ENCODE measurements at places on chromosomes 16 and 17.

GRCh38 chr17:17035920-17036523 lies 6.2 kb upstream of the MPRIP start:
- peak; percentile 74 for DNase-seq

DNA sequence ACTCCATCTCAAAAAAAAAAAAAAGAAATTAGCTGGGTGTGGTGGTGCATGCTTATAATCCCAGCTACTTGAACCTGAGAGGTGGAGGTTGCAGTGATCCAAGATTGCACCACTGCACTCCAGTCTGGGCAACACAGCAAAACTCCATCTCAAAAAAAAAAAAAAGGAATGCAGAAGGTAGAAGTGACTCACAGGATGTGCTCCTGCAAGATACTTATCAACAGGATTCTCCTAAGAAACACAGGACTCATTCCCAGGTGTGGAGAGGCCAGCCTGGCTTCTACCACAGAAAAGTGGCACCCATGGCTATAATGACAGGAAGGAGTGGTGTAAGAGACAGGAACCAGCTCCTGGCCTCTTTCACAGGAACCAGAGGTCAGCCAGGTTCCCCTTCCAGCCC lies 13.8 kb downstream of the ELMO3 start:
- DNase-seq = no peak

DNA sequence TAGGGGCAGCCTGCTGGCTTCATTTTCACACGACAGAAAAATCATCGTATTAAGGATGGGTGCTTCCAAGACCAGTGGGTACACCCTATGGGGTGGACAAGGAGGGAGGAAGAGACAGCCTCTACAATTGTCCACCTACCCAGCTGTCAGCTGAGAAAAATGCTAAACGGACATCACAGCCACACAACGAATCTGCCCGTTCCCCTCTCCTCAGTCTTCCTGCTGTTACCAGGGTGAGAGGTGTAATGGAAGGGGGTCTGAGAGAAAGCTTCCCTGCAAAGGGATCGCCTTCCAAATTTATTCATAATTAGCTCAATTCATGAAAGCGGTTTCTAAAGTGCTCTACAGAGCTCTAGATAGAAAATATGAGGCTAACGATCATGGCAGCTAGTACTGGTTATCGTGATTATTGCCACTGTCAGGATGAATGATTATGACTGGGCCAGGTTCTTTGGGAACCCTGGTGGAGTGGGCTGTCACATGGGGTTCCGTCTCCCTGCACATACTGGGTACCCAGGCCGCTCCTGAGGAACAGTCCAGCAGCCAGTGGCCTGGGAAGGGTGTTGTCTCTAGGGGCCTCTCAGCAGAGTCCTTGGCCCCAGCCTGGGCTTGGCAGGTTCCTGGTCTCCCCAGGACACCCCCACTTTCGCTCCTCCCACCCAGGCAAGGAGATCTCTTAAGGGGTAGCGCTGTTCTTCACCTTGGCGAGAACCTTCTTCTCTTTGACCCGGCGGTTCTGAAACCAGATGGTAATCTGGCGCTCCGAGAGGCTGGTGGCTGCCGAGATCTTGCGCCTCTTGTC lies 2.2 kb downstream of the HOXB13 start:
- DNase-seq = no peak

DNA sequence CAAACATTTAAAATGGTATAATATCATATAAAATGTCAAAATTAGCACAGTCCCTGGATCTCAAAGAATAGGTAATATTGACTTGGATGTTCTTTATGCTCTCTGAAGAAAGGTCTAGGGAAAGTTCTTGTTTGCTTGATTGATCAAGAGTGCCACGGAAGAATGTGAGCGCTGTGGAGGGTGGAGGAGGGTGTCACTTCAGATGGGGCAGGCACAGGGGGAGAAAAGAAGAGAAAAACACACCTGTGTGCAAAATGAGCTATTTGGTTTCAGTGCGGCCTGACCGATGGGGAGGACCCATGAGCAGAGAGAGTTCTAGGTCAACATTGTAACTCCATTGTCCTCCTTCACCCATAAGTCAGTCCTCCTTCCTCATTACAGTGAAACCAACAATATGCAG lies 8.8 kb upstream of the VPS4A start:
- no peak for DNase-seq

GRCh38 chr16:2019921-2020831 lies 591 bp downstream of the NPW start:
- peak; percentile 72 for DNase-seq

DNA sequence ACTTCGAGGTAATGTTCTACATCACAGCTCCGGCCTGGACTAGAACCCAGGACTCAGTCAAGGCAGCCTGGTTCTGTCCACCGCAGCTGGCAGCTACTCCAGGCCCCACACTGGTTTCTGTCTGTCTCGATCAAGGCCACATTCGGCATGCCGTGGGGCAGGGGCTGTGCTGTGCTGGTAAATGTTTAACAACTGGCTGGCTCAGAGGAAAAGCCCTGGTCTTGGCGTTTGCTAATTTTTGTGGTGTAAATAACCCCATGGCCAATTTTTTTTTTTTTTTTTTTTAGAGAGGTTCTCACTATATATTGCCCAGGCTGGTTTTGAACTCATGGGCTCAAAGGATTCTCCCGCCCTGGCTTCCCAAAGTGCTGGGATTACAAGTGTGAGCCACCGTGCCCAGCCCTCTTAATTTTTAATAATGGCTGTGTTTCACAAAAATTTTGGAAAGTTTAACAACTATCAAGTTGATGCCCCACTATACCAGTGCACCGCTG lies 328 bp upstream of the DRC7 start:
- no peak for DNase-seq

- DNase-seq = no peak
Observed at GRCh38 chr16:75209944-75210343, 3.0 kb upstream of the CTRB2 start.

GRCh38 chr16:87784812-87785211 lies 19.0 kb upstream of the KLHDC4 start:
- DNase-seq = no peak

DNA sequence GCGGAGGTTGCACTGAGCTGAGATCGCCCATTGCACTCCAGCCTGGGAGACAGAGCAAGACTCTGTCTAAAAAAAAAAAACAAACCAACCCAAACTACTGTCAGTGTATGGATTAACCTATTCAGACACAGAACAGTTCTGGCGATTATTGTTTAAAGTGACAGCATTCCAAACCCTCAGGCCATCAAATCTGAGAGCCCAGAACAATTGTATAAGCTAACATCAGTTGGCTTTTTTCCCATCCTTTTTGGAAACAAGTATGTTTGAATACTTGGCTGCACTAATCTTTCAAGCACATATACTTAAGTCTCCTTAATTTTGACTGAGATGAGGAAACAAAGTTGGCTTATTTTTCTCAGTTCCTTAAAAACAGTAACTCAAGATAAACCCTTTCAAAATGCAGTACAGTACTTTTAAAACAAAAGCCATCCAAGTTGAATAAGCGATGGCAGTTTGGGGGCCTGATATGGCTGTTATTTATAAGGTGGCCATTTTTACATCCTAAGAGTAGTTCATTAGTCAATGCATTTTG lies 1.4 kb downstream of the ZSWIM7 start:
- no peak for DNase-seq

- DNase-seq = no peak
Observed at GRCh38 chr17:20228410-20228809, 219.3 kb downstream of the SPECC1 start.

- DNase-seq = no peak
Observed at GRCh38 chr17:82267575-82268379, 5.7 kb downstream of the CSNK1D start.

DNA sequence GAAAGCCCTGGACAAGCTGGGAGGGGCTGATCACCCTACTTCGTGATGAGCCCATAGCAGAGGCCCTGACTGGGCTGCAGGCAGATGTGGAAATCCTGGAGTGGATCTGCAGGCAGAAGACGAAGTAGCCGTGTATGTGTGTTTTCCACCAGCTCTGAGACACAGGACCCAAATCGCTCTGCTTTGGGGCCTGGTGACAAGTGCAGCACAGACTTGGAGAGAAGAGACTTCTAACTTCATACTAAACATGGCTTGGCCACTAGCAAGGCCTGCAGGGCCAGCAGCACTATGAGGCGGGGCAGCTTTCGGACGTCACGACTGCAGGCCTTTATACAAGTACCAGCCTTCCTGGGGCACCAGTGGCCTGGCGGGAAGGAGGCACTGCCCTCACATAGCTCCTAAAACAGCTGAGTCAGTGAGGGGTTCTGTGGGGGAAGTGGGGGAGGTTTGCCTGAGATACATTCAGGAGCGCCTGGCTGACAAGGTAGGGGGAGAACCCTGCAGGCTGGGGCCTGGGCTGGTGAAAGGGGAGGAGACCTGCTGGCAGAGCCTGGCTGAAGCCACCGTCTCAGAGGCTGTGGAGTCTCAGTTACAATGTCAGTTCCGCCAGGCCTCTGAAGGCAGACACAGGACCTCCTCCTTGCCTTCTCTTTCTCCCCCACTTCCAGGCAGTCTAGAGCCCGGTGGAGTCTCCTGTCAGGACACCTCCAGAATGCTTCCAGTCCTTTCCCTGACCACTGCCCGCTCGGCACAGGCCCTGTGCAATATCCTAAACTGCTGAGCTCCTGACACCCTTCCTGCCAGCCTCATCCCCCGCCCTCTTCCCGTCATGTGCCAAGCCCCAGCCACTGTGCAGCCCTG lies 73.4 kb downstream of the WSB1 start:
- DNase-seq = no peak

DNA sequence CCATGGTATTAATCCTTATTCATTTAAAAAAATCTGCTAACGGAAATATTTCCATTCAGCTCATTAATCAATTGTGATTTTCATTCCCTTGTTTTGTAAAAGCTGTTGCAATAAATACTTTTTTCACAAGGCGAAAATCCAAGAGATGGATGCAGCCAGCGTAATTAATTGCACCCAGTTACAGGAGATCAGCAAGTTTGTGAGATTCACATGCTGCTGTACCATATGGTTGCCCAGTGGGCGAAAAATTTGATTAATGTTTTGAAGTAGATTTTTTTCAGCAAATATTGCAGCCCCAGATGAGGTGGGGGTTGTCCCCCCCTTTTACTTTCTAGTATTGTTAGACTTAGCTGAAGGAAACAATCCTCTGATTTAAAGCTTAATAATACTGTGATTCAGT lies 186.6 kb downstream of the WWOX start:
- DNase-seq = no peak

DNA sequence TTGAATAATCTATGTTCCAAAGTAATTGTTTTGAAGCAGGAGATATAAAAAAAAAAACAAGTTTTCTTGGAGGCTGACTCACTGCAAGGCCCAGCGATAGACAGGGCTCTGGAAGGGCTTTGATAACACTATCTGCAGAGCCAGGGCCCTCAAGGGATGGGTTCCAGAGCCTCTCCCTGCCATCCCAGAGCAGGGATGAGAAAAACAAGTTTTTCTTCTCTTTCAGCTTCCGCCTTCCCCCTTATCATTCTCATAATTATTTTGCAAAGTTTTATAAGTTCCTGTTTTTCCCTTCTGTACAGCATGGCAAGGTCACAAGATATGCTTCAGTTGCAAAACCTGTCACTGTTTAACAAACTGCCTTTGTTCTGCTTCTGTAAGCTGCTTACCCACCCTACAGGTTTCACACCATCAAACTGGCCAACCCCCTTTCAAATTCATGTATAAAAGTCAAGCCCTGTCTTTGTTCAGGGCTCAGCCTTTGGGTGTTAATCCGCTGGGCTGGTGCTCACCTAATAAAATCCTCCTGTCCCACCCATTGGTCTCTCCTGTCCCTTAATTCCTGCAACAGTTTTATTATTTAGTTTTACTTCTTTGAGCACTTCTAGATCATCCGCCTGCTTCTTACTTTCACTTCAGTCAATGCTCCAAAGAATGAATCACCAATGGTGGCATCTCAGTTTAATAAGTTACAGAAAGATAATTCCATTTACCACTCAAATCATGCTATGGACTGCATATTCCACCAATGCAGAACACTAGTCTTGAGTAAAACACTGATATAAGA lies 5.6 kb upstream of the THUMPD1 start:
- DNase-seq = no peak

GRCh38 chr17:35238821-35239220 lies 4.1 kb upstream of the SLFN5 start:
- DNase-seq = no peak

- no peak for DNase-seq
Observed at GRCh38 chr16:68289621-68290329, 21.0 kb downstream of the SLC7A6OS start.

GRCh38 chr16:88640498-88641247 lies 2.3 kb downstream of the IL17C start:
- DNase-seq = no peak

DNA sequence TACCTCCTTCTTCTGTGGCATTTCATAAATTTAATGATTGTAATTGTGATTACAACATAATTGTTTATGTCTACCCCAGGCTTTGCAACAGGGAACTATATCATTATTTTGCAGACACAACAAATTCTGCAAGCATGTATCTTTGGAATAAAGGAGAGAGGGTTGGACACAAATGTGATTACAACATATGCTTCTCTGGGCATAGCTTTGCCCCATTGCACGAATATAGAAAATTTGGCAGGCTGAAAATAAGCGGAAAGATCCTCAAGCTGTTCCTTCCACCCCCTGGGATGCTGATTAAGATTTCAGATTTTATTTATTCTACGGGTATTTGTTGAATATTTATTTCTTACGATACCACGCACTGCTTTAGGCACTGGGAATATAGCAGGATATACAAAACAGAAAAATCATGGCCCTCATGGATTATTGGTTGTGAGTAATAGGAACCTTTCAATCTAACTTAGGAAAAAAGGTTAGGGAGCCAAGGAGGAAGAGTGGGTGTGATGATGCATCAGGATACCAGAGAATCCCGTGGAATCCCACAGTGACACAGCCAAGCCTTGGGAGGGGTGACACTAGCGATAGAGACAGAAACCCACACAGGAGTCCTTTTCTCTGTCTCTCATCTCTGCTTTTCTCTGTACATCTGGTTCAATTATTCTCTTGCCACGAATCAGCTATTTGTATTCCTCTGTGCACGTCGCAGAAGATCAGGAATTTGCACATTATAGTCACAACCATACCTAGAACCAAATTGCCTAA lies 520.7 kb downstream of the MAF start:
- no peak for DNase-seq

GRCh38 chr16:28858421-28858820 lies 5.2 kb upstream of the SH2B1 start:
- DNase-seq = no peak

DNA sequence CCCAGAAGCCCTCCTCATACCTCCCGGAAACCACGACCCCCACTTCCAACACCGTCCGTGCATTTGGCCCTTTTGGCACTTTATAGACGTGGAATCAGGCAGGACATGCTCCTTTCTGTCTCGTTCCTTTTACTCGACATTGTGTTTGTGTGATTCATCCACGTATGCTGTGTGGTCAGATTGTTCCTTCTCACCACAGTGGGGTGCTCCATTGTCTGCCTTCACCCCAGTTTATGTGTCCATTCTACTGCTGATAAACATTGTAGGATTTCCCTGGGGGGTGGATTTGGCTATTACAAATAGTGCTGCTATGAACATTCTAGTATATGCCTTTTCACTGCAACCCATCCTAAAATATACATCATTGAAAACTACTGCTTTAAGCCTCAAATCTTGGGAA lies 28.9 kb upstream of the RPH3AL start:
- no peak for DNase-seq

GRCh38 chr16:66366433-66367299 lies at the start of gene CDH5:
Gene CDH5, plus strand, starts transcription at chr16:66366691. Its CDS starts 12,647 bp downstream, at chr16:66379338.
- DNase-seq = no peak
